HCT116 (cell line): ENCODE measurements at places on chromosomes 1 and 21. TPM values are rescaled to one million over a fixed set of nuclear protein-coding genes. Genes with fewer than 3 reads are reported as not detected.

CFHR4 gene
- total RNA-seq: not detected

DNA sequence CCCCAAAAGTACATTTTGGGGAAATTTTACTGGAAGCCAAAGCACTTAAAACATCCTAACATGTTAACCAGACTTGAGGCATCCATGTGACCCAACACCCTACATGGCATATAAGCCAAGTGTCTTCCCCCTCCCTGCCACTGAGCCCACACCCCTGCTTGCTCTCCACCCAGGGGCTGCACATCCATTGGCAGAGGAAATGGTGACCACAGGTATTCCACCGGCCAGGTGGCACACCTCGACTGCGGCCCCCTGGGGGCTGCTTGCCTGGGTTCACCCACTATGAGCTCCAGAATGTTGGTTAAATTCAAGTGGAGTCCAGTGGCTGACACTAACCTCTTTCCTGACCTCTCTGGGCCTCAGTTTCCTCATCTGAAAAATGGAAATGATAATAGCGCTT, 64.4 kb upstream of the FAM20B start:
- DNase-seq: no peak
- H3K27ac ChIP-seq: no peak overlapping the region
- H3K27me3 ChIP-seq: no peaks in the 10 kb centered on the region
- H3K4me3 ChIP-seq: no peak overlapping the region

- no peaks in the 10 kb centered on the region for H3K36me3 ChIP-seq
- DNase-seq: no peak
- no peaks in the 10 kb centered on the region for H3K4me1 ChIP-seq
- no peaks in the 10 kb centered on the region for H3K27me3 ChIP-seq
- H3K4me3 ChIP-seq: no peak overlapping the region
These were observed 5.7 kb upstream of the OR14A16 start for GRCh38 chr1:247829656-247830055.

DNA sequence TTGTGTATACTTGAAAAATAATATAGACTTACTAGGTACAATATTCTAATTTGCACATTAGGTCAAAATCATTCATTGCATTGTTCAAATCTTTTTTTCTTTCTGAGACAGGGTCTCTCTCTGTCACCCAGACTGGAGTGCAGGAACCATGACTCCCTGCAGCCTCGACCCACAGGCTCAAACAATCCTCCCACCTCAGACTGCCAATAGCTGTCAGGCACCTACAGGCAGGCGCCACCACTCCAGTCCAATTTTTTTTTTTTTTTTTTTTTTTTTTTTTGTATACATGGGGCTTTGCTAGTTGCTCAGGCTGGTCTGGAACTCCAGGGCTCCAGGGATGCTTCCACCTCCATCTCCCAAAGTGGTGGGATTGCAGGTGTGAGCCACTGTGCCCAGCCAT, 656.9 kb downstream of the KCNT2 start:
- no peaks in the 10 kb centered on the region for H3K36me3 ChIP-seq
- H3K27ac ChIP-seq: no peak overlapping the region

GRCh38 chr1:200867018-200867811, 5.6 kb upstream of the GPR25 start:
- H3K27me3 ChIP-seq: no peaks in the 10 kb centered on the region
- no peak overlapping the region for H3K27ac ChIP-seq
- no peaks in the 10 kb centered on the region for H3K36me3 ChIP-seq
- H3K4me3 ChIP-seq: no peak overlapping the region
- no peaks in the 10 kb centered on the region for H3K4me1 ChIP-seq
- DNase-seq: no peak

GRCh38 chr1:201039876-201040275, 16.4 kb upstream of the KIF21B start:
- no peak overlapping the region for H3K27ac ChIP-seq
- DNase-seq: no peak
- no peak overlapping the region for H3K4me3 ChIP-seq
- H3K4me1 ChIP-seq: no peaks in the 10 kb centered on the region

DNA sequence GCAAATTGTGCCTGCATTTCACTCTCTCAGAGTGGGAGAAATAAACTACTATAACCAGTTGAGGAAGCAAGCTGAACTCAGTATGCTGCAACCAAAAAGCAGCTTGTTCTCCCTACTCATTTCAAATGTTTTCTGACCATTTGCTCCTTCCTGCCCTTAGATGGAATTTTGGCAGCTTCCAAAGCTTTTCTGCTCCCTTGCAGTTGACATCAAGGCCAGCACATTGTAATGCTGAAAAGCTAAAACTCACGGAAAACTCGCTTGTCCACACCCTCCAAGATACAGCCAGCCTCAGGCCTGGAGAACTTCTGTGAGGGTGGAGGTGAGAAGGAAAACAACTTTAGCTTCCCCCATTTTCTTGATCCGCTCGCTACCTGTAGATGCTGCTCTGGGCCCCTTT, 5.0 kb upstream of the CHML start:
- no peaks in the 10 kb centered on the region for H3K27me3 ChIP-seq
- DNase-seq: no peak
- H3K36me3 ChIP-seq: no peaks in the 10 kb centered on the region
- no peak overlapping the region for H3K4me3 ChIP-seq

GRCh38 chr1:48048064-48048463, 50.9 kb upstream of the TRABD2B start:
- DNase-seq: no peak
- peaks cover 10% of the 10 kb centered on the region; the same call in 1 of the 2 replicates for H3K4me1 ChIP-seq
- H3K4me3 ChIP-seq: no peak overlapping the region
- H3K27ac ChIP-seq: no peak overlapping the region

DNA sequence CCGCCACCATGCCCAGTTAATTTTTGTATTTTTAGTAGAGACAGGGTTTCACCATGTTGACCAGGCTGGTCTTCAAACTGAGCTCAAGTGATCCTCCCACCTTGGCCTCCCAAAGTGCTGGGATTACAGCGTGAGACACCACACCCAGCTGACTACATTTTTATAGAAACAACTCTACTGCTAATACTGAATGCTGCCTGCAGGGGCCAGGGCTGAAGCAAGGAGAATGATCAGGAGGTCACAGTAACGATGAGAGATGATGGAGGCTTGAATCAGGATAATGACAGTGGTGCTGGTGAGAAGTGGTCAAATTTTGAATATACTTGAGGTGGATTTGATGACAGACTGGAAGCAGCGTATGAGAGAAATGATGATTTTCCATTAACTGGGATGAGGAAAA, 33.3 kb downstream of the ODF2L start:
- no peak overlapping the region for H3K27ac ChIP-seq
- H3K4me3 ChIP-seq: no peak overlapping the region
- DNase-seq: no peak
- H3K27me3 ChIP-seq: no peaks in the 10 kb centered on the region
- no peaks in the 10 kb centered on the region for H3K4me1 ChIP-seq

DNA sequence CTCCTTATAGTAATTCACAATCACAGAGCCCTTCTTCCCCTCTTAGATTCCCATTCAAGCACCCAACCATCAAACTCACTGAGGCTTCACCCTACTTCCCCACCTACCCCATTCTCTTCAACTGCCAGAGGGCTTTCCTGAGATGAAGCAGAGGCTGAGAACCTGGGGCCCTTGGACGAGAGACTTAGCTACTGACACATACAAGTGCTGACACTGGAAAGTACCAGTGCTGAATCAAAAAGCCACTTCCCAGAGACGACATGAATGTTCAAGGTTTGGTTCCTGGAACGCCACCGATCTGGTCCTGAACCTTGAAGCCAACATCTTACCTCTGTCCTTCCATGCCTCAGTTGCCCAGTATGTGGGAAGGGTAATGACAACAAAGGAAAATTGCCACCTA, 16.6 kb upstream of the RAP1A start:
- DNase-seq: no peak
- no peak overlapping the region for H3K27ac ChIP-seq
- no peaks in the 10 kb centered on the region for H3K36me3 ChIP-seq
- H3K27me3 ChIP-seq: no peaks in the 10 kb centered on the region
- no peaks in the 10 kb centered on the region for H3K4me1 ChIP-seq
- H3K4me3 ChIP-seq: no peak overlapping the region

JAM2 gene
- 0.15 TPM for total RNA-seq

SPRR2G gene
- not detected for total RNA-seq

WDR64 gene
- not detected for total RNA-seq

DNA sequence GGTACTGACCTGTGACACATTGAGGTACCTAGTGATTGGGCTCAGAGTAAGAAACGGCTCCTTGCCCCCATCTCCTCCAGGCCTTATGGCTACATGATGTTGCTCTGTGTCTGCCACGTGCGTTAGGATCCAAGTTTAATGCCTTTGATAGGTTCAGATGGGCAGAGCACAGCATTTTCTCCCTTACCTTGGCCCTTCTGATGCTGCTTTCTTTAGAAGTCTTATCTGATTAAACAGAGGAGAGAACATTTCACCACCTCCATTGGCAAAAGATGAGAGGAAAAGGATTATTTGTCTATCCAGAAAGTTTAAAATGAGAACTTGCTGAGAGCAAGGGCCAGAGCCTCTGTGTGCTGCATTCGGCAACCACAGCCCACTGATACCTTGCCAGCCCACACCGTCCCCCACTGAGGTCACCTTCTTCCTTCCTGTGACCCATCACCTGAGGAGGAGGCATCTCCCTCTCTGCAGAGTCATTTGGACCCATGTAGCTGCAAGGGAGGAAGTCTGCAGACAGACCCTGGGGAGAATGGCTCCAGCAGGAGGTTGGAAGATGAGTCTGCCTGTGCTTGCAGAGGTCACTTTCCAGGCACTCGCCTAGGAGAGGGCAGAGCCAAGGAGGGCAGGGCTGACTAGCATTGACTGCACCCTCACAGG, 16.7 kb downstream of the SHISA4 start:
- H3K27ac ChIP-seq: no peak overlapping the region
- no peaks in the 10 kb centered on the region for H3K27me3 ChIP-seq
- H3K4me1 ChIP-seq: no peaks in the 10 kb centered on the region

IGSF21 gene
- total RNA-seq: not detected

DNA sequence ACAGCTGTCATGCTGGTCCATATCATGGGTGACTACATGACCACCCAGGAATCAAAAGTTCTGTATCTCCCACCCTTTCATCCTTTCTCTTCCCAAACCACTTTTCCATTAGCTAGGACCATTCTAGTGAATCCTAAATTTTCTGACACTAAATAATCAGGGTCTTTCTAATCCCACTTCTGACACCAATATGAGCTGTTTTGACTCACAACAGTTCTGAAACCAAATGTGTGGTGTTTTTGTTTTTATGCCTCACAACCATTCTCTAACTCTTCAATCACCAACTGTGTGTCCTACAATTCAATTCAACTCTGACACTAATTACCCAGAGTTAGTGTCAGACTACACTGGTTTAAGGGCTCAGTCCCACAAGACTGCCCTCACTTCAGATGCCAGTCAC, 63.9 kb downstream of the SMYD2 start:
- no peak for DNase-seq
- H3K27me3 ChIP-seq: no peaks in the 10 kb centered on the region
- H3K4me1 ChIP-seq: no peaks in the 10 kb centered on the region

- no peak for DNase-seq
- H3K27ac ChIP-seq: no peak overlapping the region
- H3K4me1 ChIP-seq: no peaks in the 10 kb centered on the region
- peaks cover 21% of the 10 kb centered on the region for H3K27me3 ChIP-seq
- no peaks in the 10 kb centered on the region for H3K36me3 ChIP-seq
These were observed 157.3 kb downstream of the KCNJ6 start for GRCh38 chr21:37758982-37759381.

GRCh38 chr1:25890239-25891034, 14.9 kb upstream of the PAQR7 start:
- H3K27ac ChIP-seq: peak overlapping the region; percentile 94
- H3K4me1 ChIP-seq: peaks cover 57% of the 10 kb centered on the region
- peak; percentile 96 for DNase-seq
- no peaks in the 10 kb centered on the region for H3K36me3 ChIP-seq

GRCh38 chr21:17597680-17598079, 15.0 kb downstream of the BTG3 start:
- H3K4me3 ChIP-seq: no peak overlapping the region
- peaks cover 65% of the 10 kb centered on the region for H3K36me3 ChIP-seq
- H3K27me3 ChIP-seq: no peaks in the 10 kb centered on the region
- no peak overlapping the region for H3K27ac ChIP-seq
- no peaks in the 10 kb centered on the region for H3K4me1 ChIP-seq

DNA sequence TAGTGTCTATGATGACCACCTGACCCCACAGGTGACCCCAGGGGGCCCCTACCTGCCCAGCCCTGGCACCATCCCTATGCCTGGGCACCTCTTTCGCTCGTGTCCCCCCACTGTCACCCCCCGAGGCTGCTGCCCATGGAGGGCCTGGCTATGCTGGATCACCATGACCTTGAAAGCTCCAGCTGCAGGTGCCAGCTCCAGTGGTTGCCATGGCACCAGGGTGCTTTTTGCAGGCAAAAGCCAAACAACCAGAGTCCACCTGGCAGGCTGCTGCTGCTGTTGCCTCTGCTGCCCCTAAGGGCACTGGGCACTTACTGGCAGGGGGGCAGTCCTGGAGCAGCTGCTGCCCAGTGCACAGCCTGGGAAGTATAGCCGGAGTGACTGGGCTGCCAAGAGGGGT, 21.7 kb downstream of the ETNK2 start:
- H3K27ac ChIP-seq: no peak overlapping the region
- H3K4me1 ChIP-seq: peaks cover 21% of the 10 kb centered on the region
- DNase-seq: no peak
- no peak overlapping the region for H3K4me3 ChIP-seq
- H3K36me3 ChIP-seq: no peaks in the 10 kb centered on the region

THEMIS2 gene
- total RNA-seq: 8.0 TPM

TNFRSF18 gene
- total RNA-seq: 56.2 TPM

- no peak overlapping the region for H3K4me3 ChIP-seq
- DNase-seq: no peak
- H3K4me1 ChIP-seq: peaks cover 81% of the 10 kb centered on the region
- no peak overlapping the region for H3K27ac ChIP-seq
- H3K27me3 ChIP-seq: no peaks in the 10 kb centered on the region
These were observed 69.7 kb downstream of the NOS1AP start for GRCh38 chr1:162139211-162139610.

GRCh38 chr1:39295901-39296300, 91.4 kb downstream of the MACF1 start:
- no peak overlapping the region for H3K27ac ChIP-seq
- DNase-seq: no peak
- H3K27me3 ChIP-seq: no peaks in the 10 kb centered on the region
- no peak overlapping the region for H3K4me3 ChIP-seq

DNA sequence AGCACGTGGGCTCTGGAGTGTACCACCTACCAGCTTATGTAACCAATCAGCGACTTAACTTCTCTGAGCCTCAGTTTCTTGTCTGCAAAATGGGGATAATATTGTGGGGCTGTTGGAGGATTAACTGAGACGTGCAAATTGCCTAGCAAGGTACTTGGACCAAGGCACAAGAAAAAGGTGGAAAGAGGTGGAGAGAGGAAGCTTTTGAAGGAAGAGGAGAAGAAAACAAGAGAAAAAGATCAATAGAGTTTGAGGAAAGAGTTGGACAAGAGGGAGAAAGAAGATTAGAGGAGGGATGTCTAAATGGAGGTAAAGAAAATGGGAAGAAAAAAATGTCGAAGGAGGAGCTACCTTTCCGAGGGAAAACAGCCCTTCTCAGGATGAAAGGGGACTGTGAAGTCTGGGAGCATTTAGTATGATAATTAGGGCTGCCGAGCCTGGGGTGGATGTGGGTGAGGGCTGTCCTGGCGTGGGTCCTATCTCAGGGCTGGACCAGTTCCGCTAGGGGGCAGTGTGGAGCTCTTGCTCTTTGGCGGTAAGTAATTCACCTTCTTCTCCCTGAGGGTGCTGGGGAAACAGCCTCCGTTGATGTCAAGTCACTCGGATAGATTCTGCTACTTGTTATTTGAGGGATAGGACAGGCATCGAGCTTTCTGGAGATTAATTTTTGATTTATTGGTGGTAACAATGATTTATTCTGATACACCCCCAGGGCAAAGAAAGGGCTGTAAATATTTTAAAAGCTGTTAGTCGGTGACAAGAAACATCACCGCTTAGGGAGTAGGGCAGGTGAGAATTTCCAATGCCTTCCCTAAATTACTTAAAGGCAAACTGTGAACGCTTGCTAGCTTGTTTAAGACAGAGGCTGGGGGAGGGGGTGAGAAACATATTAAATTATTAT, 79.0 kb upstream of the NFASC start:
- H3K27me3 ChIP-seq: peaks cover 26% of the 10 kb centered on the region; the same call in 1 of the 2 replicates
- H3K4me3 ChIP-seq: no peak overlapping the region
- H3K27ac ChIP-seq: no peak overlapping the region
- no peaks in the 10 kb centered on the region for H3K36me3 ChIP-seq
